ENCODE measurements at places on chromosomes 2 and 18. TPM values are rescaled to one million over a fixed set of nuclear protein-coding genes. Genes with fewer than 3 reads are reported as not detected.

DNA sequence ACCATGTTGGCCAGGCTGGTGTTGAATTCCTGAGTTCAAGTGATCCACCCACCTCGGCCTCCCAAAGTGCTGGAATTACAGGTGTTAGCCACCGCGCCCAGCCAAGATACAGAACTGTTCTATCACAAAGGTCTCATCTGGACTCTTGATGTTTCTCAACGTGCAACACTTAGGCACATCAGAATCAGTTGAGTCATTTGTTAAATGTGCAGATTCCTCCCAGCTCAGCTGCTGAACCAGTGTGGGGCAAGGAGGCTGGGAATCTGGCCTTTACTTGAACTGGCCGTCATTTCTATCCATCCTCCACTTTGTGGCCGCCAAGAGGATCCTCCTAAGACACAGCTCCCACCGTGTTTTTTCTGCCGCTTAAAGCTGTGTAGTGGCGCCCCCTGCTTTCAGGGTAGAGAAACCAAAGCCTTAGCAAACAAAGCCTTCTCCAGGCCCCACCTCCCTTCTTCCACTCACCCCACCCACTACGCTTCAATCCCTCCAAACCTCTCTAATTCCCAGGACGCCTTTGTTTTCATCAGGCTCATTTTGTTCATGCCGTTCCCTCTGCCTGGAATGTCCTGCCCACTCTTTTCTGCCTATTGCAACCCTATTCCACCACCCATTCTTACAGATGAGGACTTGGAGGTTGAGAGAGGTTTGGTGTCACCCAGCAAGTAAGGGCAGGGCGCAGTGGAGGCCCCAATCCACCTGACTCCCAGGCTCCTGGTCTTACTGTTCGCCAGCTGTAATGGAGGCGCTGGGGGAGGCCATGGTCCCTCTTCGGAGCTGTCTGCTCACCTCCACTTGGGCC, 776 bp upstream of the SPEG start:
- DNase-seq = peak; percentile 55

The NPPC gene
- not detected for total RNA-seq

DNA sequence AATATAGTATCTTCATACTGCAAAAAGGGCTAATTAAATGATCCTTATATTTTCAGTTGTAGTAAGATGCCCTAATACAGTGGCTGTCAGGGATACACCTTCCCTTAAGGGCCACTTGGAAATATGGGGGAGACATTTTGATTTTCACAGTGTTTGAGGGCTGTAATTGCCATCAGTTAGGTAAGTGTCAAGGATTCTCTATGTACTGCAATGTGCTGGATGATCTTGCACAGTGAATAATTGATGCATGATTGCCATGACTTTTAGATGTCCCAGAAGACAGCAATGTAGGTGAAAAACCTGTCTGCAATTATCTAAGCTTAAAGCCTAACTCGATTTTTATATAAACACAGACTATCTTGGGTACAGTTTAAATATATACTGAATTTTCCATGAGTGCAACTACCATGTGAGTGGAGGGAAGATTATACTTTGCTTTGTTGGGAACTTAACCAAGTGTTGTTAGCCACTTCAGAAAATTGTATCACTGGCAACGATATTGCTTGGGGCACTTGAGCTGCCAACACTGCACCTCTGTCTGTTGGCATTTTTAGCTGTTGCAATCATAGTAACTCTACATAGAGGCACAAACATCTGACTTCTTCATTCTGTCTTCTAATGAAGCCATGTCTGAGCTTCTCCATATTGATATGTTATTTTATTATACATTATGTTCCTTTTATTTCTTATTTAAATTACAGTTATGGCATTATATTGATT, 45.2 kb downstream of the MAIP1 start:
- DNase-seq = no peak

DNA sequence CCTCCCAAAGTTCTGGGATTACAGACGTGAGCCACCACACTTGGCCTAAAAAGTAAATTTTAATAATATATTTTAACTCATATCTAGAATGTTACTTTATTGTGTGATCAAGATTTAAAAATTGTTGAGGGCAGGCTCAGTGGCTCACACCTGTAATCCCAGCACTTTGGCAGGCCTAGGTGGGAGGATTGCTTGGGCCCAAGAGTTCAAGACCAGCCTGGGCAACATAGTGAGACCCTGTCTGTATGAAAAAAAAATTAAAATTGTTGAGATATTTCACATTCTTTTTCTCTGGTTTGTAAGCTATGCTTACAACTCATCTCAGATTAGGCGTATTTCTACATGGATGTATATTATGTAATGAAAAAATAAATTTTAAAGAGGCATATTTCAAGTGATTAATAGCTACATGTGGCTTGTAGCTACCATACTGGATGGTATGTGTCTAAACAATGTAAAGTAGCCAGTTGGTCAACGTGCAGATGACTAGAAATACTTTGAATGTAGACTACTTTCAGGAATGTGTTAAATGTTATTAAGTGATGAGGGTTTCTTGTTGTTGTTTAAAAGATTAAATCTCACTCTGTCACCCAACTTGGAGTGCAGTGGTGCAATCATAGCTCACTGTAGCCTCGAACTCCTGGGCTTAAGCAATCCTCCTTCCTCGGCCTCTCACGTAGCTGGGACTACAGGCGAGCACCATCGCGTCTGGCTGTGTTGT, 5.9 kb downstream of the RAB10 start:
- DNase-seq = no peak

DNA sequence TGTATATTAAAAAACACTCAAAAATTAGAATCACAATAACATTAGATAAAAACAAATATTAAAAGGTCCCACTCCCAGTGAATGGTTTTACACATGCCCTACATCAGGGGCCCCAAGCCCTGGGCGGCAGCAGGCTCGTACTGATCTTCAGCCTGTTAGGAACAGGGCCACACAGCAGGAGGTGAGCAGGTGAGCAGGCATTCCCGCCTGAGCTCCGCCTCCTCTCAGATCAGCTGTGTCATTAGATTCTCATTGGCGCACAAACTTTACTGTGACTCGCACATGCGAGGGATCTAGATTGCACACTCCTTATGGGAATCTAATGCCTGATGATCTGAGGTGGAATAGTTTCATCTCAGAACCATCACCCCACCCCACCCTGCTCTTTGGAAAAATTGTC, 74.2 kb downstream of the MBD2 start:
- no peak for DNase-seq

- DNase-seq = no peak
Measured at GRCh38 chr2:183149489-183149888, 25.2 kb downstream of the NUP35 start.

GRCh38 chr18:48188609-48189008, 220.6 kb downstream of the ZBTB7C start:
- DNase-seq = no peak

DNA sequence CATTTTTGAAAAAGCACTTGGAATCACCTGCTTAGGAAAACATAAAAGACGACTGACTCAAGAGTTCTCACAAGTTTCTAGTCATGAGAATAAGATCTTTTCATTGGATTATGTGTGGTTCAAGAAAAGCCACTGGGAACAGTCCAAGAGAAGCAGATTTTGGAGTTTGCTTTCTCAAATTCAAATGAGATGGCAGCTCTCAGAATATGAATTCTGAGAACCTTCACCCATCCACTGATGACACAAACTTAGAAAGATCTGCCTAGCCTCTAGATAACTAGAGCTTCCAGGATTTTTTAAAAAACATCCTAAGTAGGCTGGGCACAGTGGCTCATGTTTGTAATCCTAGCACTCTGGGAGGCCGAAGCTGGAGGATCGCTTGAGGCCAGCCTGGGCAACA, 26.8 kb downstream of the MEX3C start:
- DNase-seq = no peak

DNA sequence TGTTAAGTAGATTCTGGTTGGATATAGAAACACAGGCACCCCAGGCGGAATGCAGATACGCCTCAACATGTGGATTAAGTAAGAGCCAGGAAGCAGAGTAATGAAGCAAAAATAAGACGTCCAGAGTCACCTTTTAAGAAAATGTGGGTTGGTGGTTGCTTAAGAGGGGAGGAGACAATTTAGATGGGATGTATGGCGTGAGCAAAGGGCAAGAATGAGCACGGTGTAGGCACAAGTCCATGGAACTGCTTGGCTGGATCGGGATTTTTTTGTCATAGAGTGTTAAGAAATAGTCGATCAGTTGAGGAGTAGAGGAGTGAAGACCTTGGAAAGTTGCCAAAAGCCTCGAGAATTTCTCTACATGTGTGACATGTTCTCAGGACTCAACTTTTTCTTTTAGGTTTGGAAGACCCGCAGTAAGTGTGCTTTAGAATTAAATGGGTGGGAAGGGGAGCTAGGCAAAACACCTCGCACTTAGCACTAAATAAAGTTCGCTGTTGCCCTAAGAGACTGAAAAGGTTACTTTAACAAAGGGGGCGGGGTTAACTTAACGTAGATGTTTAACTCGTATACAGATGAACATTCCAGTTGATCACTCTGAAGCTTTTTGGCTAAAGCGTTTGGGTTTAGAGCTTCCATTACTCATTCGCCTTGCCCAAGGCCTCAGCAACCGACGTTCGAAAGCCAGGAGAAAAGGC, 716 bp upstream of the SLC39A10 start:
- DNase-seq = no peak

Measured in activated CD4-positive, alpha-beta memory T cell treated with anti-CD3 and anti-CD28 coated beads for 36 hours (primary cell).